Activated CD4-positive, CD25-positive, alpha-beta regulatory T cell (primary cell): ENCODE measurements at places on chromosomes 12 and 14.

GRCh38 chr12:70386771-70387170 is 20.7 kb downstream of the KCNMB4 start:
- no peak for DNase-seq

GRCh38 chr12:44570036-44570583 is 306.0 kb downstream of the NELL2 start:
- no peak for DNase-seq

DNA sequence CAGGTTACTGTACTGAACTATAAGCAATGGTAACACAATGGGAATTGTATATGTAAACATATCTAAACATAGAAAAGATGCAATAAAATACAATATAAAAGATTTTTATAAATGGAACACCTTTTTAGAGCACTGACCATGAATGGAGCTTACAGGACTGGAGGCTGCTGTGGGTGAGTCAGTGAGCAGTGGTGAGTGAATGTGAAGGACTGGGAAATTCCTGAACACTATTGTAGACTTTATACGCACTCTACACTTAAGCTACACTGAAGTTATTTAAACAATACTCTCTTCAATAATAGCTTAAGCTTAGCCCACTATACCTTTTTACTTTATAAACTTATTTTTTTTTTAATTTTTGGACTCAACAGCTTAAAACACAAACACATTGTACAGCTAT is 313.5 kb downstream of the KCNC2 start:
- DNase-seq: no peak

DNA sequence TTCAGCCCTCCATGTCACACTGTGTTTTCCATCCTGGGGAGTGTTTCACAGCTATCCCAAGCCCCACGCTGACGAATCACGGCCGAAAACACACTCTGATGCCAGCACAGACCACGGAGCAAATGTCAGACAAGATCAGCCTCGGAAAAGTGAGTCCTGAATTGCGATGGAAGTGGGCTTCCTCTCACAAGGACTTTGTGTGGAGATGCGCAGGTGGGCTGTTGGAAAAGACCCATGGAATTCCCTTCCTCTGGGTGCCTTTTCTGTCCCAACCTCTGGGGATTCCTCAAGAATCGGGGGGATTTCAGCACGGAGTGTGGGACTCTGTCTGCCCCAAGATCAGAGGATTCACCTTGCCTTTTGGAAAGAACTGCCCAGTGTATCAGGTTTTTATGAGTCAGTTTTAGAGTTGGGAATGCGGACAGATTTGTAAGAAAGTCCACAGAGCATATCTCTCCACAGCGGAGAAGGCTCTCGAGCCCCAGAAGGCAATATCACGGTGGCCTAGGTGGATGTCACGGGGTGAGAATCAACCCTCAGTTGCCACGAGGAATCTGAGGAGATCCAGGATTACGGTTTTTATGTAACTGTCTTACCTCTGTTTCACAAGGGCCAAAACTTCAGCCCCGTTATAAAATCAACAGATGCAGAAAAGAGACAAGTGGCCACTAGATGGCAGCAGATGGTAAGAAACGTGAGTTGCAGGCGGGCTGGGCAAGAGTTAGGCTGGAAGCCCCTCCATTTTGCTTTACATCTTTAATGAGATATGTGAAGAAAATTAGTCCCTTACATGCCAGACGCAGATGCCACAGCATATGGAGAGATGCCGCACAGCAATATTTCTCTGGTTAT is 201.9 kb downstream of the DAD1 start:
- DNase-seq: no peak

- DNase-seq: no peak
Measured at GRCh38 chr12:129701631-129702101, 202.2 kb downstream of the TMEM132D start.

GRCh38 chr12:108784270-108784669 is 53.0 kb upstream of the CORO1C start:
- no peak for DNase-seq

DNA sequence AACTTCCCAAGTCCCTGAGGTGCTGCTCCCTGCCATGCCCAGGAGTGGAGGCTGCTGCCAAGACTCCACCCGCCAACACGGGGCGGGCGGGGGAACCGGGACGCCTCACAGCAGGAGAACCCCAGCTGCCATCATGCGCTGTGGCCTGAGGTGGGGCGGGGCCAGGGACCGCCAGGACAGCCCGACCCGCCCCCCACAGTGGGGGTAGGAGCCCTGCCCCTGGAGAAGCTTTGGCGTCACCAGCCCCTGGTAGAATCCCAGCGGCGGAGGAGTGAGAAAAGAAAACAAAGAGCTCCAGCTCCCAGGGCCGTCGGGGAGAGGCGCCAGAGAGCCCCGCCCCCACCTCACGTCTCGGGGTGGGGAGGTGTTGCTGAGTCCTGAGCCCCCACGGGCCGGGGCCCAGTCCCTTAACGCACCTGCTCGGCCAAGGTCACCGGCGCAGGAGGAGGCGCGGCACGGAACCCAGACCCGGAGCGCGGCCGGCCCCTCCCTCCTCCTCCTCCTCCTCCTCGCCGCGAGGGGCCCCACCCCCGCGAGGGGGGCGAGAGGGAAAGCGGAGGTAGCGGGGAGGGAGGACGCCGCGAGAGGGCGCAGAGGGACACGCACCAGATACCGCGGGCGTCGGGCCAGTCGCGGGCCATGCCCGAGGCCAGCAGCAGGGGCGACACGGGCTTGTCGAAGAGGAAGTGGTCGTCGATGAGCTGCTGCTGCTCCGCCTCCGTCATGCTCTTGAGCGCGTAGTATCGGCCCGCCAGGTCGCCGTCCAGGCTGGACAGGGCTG is 1.8 kb downstream of the CKB start:
- DNase-seq: no peak

DNA sequence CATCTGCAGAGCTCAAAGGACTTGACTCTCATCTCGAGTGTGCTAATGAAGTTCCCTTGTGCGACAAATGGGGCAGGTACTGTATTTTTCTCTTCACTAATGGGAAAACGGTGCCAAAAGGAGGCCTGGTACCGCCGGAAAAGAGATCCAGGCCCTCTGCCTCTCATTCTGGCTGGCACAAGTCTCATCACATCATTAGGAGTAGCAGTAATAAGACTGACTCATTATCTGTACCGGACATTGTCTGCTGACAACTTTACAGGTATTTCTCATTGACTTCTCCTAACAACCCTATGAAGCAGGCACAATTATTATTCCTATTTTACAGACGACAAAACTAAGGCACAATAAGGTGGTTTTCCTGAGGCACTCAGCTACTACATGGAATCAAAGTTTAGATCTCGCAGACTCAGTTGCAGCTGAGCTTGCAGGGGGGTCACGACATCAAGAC is 668 bp downstream of the APPL2 start:
- no peak for DNase-seq

- DNase-seq: no peak
Measured at GRCh38 chr14:59308673-59309072, 120.2 kb downstream of the DAAM1 start.

DNA sequence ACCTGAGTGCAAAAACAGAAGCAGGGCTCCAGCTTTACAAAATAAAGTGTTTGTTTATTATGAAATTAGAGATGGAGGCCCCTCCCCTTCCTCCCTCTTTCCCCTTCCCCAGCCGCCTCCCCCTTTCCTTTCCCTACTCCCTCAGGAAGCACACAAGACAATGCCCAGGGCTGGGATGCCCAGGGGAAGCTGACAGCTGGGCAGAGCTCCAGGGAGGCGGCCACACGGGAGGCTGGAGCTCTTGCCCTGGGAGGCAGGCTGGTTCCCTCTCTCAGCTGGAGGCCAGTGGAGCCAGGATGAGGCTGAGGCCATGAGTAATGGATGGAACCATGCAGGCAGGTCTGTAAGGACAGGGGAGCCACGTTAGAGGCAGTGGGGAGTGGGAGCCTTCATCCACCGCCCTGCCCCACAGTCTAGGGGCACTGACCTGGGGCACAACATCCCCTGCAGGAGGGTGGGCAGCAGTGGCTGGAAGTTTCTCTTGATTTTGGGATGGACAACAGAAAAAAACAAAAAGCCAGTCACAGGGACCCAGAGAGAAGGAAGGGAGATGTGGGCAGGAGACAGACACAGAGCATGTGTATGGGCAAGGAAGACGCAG is 5.1 kb downstream of the PSMB11 start:
- DNase-seq: no peak

- DNase-seq: no peak
Measured at GRCh38 chr14:80973931-80974641, 18.7 kb downstream of the TSHR start.

DNA sequence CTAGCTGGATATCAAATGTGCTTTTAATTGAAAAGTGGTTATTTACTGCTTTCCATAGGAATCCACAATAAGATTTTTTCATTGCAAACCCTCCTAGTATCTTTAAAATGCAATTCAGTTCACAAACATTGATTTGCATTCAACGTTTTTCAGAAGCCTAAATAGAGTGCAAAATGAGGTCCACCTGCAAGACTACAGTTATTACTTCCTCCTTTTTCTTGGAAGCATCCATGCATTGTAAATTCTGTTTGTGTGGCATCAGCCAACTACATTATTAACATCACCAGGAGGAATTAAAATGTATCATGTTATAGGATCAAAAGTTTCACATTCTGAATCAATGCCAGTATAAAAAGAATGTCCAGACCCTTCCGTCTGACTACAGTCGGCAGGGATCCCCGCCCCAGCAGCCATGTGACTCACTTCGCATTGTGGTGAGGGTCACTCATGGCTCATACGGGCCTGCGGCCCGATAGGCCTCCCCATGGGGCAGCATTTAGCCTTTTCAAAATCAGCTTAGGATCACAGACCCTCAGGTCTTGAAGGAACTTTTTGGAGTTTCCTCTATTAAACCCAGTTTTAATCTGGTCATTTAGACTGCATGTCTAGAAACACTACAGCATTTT is 46.3 kb downstream of the NTF3 start:
- DNase-seq: no peak

DNA sequence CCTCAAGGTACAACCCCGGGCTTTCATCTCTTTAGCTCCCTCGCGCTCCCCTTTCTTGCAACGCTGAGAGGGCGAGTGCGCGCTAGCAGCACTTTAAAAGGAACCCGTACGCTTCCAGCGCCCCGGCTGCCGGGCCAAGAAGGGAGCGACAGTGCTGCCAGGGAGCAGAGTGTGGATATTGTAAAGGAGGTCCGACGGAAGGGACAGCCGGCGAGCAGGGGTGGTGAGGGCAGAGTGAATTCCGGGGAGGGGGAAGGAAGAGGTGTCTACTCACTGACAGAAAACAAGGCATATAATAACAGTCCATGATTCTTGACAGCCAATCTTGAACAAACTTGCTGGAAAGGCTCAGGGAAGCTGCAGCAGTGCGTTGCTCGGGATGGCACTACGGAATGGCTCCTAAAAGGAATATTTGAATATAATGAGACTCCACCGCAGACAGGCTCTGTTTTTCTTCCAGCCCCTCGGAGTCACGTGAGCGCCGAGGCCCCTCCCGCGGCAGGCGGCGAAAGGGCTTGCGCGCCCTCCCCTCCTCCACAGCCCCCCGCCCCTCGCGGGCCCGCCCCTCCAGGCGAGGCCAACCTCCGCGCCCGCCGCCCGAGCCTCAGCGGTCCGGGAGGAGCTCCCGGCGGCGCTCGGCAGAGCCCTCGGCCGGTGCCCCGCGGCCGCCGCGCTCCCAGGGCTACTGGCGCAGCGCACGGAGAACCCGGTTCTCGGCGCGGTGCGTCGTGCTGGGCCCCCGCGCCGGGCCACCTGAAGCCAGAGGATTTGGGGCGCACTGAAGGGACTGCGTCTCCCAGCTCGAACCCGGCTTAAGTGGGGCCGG is 3.4 kb downstream of the BMP4 start:
- no peak for DNase-seq

DNA sequence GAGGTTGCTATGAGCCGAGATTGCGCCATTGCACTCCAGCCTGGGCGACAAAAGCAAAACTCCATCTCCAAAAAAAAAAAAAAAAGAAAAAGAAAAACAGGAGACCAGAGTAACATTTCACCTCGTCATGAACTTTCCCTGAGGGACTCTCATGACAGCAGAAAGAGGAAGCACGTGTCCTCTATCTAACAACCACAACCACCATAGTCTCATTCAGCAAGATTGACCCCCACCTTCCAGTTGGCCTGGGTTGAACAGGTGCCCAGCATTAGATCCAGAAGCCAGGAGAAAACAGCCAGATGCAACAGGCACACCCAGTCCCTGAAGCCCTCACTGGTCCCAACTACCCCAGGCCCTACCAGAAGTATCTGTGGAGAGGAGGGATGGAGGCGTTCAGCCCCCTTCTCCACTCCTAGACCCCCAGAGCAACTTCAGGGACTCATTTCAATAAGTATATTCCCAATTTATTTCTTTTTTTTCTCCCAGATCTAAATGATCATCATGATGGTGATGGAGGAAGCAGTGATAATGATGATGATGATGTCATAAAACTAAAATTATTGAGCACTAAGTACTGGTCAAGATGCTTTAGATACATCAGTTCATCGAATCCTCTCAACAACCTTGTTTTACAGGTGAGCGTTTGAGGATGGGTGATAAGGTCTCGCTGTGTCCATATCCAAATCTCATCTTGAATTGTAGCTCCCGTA is 235.0 kb downstream of the EFCAB11 start:
- no peak for DNase-seq

GRCh38 chr12:19457561-19457960 is 18.3 kb downstream of the AEBP2 start:
- DNase-seq: no peak

- DNase-seq: no peak
Measured at GRCh38 chr12:67073336-67073735, 195.8 kb upstream of the CAND1 start.

DNA sequence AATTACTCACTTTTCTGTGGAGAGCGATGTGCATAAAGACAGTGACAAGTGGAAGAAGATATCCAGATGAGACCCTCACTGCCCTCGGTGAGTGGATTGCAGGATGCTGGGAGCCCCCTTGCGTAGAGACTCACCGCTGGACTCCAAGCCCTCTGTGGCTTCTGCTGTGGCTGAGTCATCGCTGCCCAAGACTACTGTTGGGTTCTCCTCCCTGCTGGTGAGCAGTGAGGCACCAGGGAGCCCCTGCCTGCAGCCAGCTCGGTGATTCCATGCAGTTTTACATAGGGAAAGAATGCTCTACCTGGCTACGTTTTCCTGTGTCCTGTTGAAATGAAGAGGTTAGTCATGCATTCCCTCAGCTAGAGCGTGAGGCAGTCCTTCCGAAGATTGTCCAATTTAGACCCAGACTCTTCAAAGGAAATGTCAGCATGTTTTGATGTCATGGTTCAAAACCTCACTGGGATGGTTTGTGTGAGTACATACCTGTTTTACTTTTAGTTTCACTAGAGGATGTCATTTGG is 28.2 kb downstream of the TRAF3 start:
- DNase-seq: no peak

GRCh38 chr12:62248873-62249272 is 11.3 kb upstream of the USP15 start:
- no peak for DNase-seq

DNA sequence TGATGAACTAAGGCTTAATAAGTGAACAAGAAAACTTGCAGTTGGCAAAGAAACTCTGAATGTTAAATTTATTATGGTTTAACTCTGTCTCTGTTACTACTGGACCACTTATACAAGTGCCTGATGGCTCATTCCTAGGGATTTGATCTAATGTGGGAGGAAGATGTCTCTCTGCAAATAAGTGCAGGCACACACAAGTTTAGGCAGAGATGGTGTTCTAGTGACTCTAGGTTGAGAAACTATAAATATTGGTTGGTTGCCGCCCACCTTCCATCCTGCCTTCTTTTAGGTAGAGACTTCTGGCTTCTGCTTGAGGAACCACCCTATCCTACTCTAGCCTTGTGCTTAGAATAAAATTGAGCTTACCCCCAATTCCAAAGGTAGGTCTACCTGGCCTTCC is 256.2 kb downstream of the PAWR start:
- DNase-seq: no peak
